ENCODE measurements at places on chromosomes 4 and X.

GRCh38 chr4:187268940-187269339, 545.3 kb upstream of the FAT1 start:
- DNase-seq = no peak

GRCh38 chr4:169774466-169775445, 17.0 kb upstream of the HPF1 start:
- no peak for DNase-seq

GRCh38 chrX:148601034-148601433, 100.6 kb downstream of the AFF2 start:
- DNase-seq = no peak

GRCh38 chrX:87664381-87664780, 146.8 kb downstream of the KLHL4 start:
- DNase-seq = no peak

DNA sequence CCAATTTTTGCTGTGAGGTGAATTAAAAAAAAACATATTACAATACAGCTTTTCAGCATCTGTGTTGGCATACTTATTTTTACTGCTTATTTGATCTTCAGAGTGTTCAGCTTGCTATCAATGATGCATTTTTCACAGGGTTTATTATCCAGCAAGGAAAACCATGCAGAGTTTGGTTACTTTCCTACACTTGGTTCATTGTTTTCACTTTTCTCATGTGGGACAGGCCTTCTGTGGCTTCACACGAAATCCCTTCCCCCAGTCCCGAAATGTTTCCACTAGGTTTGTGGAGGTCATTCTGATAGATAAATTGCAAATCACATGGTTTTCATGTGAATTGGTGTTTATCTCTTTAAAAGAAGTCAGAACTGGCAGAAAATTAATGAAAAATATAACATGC, 205.8 kb downstream of the SPCS3 start:
- no peak for DNase-seq

- DNase-seq = no peak
Measured at GRCh38 chrX:39536211-39536610, 561.5 kb downstream of the BCOR start.

DNA sequence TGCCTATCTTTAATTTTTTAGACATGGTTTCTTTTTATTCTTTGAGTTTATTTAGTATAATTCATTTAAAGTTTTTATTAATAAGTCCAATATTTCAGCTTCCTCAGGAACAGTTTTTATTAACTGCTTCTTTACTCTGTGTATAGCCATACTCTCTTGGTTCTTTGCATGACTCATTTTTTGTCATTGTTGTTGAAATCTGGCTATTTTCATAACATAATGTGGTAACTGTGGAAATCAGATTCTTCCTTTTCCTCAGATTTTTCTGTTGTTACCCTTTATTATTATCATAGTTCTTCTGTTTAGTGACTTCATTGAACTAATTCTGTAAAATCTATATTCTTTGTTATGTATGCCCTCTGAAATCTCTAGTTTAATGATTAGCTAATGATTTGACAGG, 124.9 kb upstream of the CYSLTR1 start:
- DNase-seq = no peak

DNA sequence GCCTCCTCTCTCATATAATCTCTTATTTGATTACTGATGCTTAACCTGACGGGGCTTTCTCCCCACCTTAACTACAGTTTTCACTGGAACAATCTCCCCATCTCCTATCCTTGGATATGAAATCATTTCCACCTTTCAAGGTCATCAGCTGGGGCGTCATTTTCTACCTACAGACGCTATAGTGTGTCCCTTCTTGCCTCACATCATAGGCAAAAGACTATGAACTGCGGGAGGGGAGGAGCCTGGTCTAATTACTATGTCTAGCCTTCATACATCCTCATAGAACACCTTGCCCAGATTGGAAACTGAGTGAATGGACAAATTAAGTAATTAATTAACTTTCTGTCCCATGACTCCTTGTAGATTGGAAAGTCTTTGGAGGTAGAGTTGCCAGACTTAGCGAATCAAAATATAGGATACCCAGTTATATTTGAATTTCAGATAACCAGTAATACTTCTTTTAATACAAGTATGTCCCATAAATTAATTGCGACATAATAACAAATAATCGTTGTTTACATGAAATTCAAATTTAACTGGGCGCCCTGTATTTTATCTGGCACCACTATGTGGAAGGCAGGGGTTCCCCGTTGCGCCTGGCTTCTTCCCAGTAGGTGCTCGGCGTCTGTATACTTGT, 752 bp upstream of the ATP6AP2 start:
- DNase-seq = no peak

DNA sequence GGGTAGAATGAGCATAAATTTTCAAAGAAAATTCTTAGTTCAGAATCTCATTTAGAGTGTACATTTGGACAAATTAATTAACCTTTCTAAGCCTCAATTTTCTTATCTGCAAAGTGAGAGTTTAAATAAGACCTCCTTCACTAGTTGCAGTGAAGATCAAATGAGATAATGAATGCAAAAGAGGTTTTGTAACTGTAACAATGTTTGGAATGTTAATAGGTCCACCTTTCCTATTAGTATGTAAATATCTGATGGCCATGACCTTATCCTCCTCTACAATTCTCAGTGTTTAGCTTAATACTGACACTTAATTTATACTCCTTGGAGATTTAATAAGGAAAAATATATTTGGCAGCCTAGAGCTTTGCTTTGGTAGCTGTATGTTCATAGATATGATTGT, 138.8 kb downstream of the GABRG1 start:
- no peak for DNase-seq

- DNase-seq = no peak
Measured at GRCh38 chr4:144115519-144115918, 25.0 kb downstream of the GYPA start.

DNA sequence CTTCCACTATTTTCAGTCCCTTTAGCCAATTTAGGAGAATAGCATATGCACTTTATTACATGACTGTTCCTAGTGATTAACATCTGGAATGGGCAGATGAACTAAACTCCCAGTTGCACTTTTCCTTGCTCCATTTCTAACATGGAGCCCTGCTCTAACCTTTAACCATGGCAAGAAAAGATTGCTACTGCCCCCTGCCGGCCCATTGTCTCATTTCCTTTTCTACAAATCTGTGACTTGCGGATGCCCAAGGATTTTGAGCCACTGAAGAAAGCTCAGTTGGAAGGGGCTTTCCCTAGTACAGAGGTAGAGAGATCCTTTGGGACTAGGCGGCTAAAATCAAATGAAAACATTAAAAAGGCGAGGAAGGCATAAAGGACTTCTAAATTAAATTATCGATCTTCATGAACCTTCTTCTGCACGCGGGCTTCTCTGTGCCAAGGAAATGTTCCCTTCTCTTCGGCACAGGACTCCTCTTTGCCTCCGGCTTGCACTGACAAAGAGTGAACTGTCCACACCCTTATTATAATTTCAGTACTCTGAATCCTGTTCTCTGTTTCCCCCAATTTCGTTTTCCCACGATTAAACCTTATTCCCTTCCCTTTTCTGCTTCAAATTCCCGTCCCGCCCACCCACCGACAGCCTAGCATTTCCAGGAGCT, 577 bp upstream of the GLRA2 start:
- no peak for DNase-seq

- no peak for DNase-seq
Measured at GRCh38 chrX:30620125-30620524, 33.1 kb upstream of the GK start.

GRCh38 chr4:8427262-8427661, 13.3 kb downstream of the ACOX3 start:
- no peak for DNase-seq

GRCh38 chr4:10762561-10762960, 78.0 kb upstream of the CLNK start:
- DNase-seq = no peak

DNA sequence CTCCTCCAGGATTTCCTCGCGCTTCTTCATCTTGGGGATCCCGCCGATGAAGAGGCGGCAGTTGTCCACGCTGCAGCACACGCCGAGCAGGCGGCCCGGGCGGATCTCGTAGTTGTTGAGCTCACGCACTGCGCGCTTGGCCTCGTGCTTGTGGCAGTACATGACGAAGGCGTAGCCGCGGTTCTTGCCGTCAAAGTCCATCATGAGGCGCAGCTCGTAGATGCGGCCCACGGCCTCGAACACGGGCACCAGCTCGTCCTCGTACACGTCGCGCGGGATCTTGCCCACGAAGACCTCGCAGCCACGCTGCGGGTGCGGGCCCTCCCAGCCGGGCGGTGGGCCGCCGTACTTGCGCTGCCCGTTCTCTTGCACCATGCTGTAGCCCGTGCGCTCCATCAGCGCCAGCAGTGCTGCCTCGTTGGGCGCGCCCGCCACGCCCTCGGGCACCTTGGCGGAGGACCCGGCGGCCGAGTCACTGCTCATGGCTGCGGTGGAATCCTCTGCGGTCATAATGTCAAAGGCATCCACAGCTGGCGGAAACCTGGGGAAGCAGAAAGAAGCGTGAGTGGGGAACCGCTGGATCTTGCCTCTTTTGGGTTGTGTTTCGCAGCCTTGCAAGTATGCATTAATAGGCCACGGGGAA, 103.4 kb downstream of the CHRNA9 start:
- DNase-seq = no peak

DNA sequence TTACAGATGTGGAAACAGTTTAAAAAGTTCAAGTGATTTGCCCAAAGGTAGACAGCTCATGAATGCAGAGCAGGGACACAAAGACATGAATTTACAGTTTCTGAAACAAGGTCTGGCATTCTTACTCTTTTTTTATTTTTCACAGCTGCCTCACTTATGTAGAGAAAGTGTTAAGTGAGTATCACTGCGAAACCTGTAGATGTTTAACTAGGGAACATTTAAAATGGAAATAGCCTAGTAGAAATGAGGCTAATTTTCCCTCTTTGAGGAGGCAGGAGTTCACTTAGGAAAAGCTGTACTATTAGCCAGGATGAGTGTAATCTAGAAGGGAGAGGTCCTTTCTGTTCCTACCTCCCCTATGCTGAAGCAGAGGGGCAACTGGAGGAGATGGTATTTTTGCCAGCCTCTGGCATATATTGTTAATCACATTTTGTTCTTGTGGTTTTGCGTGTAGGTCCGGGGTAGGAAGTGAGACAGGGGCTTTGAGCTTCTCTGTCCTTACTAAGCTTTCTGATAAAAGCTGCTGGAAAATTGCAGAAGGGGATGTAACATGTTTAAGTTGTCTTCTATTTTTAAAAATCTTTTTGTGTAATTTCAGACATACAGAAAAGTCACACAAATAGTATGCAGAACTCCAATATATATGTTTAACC, 492.8 kb upstream of the NR3C2 start:
- no peak for DNase-seq

GRCh38 chr4:28004520-28004919, 1143.9 kb downstream of the STIM2 start:
- DNase-seq = no peak

DNA sequence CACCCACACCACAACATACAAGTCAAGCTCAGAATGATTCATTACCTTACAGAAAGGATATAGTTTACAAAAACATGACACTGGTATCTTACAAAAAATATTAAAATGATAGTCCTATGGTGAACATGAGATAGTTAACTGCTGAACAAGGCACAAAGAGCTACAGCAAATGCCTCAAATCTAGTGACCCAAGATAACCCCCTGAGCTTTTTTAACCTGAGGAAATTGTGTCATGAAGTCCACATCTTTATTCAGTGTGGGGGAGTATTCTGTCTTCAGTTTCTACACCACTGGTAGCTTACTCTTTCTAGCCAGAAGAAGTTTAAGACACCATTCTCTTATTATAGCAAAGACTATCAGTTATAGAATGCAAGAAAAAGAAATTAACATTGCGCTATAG, 218.7 kb downstream of the MAPK10 start:
- no peak for DNase-seq

Data from GM12864 (cell line).